ENCODE measurements at places on chromosomes 16 and 17.

GRCh38 chr17:80516171-80516932 lies 28.3 kb upstream of the RPTOR start:
- DNase-seq, result no peak

DNA sequence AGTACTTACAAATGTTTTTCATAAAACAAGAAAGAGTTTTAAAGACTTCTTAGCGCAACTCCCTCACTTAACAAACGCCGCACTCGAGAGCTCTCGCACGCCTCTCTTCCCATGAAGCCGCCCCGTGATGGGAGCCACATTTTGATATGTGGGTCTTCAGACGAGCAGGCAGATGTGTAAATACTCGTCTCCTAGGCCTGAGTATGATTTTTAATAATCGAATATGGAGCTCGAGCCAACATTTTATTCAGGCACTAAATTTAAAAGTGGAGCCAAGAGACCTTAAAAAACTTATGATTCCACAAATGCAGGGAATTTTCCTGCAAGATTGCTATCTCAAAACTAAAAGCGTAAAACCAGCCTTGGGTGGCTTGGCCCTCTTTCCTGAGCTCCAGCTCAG lies 55.4 kb downstream of the IRX6 start:
- no peak for DNase-seq

GRCh38 chr17:70882504-70882903 lies 713.2 kb downstream of the KCNJ2 start:
- DNase-seq, result no peak

DNA sequence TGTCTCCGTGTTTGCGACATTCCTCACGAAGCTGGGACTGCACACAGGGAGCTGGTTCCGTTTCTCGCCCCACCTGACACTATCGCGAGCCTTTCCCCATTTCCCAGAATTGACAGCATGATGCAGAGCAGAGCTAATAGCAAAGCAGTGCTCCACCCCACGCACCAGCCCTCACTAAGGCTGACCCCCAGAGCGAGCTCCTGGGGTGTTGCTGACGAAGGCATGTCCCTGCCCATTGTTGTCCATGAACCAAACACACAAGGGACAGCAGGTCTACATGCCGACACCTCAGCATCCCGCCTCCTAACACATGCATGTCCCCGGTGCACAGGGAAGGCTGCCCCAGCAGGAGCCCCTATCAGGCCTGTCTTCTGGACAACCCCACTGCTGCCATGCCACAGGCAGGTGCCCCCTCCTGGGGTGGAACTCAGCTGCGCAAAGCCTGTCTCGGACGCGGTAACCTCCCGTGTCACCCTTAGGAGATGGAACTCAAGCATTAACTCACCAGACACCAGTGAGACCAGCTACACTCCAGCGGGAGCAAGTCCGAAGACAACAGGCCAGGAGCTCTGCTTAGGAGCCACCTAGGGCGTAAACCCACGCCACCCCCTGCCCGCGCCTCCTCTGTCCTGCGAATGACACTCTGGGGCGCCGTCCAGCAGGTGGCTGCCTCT lies 16.9 kb upstream of the TRAP1 start:
- DNase-seq, result no peak

GRCh38 chr16:50547340-50548124 lies 664 bp upstream of the NKD1 start:
- DNase-seq, result no peak

DNA sequence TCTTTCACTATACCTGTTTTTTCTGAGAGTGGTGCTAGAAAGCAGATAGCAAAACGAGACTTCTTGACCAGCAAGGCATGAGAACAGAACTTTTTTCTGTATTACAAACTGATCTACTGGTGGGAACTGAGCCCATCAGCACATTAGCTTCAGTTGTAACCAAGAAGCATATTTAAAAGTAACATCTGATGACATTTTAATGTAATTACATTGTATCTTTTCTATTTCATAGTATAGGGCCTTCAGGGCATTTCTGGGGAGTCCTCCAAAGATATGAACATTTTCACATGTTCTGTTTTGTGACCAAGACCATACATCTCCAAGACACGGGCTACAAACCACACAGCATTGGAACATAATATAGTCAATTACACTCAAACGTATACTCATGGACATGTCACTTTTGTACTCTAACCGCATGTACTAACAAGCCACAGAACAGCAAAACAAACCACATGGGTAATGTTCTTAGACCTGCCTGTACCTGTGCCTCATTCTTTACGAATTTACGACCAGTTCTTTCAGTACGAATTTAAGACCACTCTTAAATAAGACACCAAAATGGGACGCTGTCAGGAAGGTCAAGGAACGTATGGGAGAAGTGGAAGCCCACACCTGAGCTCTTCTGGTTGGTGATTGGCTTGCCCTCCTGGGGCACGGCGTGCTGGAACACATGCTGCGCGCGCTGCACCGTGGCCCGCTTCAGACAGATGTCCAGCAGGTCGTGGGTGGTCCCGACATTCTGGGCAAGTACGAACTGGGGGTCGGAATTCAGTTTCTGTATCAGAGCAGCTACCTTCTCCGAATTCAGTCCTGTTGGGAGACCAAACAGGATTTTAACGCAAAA lies 825 bp downstream of the BLMH start:
- DNase-seq, result no peak

GRCh38 chr16:75382611-75383010 lies 50.7 kb downstream of the CFDP1 start:
- DNase-seq, result no peak

DNA sequence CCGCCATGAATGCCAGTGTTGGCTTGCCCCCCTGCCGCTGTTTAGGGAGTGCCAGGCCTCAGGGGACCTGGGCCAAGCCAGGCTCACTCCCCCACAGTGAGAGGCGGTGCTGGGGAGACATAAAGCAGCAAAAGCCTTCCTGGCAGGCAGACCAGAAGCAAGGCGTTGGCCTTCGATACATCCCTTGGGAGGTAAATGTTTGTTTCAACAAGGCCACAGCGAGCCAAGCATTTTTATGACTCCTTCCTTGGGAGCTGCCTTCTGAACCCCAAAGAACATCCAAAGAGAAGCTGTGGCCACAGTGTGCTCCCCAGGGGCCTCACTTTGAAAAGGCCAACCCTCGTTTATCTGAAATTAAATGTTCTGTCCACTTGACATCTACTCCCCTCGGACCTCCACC lies 119.7 kb upstream of the CIBAR2 start:
- no peak for DNase-seq

DNA sequence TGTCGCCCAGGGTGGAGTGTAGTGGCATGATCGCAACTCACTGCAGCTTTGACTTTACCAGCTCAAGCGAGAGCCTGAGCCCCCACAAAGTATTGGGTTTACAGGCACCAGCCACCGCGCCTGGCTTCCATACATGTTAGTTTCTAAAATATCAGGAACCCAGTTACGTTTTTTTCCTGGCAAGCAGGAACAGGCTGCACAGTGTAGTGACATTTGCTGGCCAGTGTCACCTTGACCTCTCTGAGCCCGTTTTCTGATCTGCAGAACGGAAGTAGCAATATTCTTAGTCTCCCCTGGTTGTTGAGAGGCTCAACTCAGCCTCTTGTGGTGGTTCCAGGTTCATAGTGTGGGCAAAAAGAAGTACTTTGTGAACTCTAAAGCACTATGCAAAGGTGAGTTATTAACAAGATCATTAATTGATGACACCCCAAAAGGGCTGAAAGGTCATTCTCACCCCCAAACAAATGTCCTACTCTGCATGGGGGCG lies 15.6 kb downstream of the IGF2BP1 start:
- no peak for DNase-seq

DNA sequence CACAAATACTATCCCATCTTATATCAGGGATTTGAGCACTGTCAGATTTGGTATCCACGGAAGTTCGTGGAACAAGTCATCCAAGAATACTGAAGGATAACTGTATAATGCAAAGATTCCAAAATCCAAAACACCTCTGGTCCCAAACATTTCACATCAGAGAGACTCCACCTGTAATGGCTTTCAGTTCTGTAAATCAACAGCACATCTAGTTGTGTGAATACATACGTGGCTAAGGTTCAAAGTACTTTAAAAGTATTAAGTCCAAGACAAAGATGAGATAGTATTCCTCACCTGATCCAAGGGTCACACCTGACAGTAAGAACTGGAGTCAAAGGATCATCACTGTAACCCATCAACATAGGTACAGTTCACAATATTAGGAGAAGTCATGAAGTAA lies 54.8 kb downstream of the KANSL1 start:
- no peak for DNase-seq

DNA sequence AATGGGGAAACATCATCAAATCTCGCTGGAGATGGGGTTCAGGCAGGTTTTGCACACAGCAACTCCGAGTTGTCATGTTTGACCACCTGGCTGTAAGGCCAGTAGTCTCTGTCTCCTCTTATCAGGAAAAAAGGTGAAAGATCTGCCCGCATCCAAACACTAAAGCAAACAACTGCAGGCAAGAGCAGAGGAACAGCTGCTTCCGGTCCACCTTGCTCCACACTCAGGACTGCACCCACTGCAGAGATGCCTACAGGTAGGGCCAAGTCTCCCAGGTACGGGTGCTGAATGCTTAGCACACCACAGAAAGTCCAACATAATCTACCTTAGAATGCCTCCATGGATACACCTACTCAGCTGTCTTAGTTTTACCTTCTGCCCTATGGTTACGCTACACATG lies 7.3 kb downstream of the TEX2 start:
- no peak for DNase-seq

DNA sequence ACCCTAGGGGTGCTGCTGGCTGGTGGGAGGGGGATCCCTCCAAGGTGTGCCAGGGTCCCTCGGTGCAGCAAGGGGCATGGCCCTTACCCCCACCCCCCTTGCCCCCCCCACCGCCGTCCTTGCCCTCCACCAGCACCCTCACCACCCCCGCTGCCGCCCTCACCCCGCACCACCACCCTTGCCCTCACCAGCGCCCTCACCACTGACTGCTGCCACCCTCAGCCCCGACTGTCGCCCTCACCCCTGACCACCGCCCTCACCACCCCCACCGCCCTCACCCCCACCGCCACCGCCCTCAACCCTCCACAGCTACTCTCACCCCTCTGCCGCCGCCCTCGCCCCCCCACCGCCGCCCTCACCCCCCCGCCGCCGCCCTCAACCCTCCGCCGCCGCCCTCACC lies 23.1 kb upstream of the ACSF3 start:
- no peak for DNase-seq

- DNase-seq, result no peak
Measured at GRCh38 chr16:85235991-85236817, 123.9 kb upstream of the CIBAR2 start.

DNA sequence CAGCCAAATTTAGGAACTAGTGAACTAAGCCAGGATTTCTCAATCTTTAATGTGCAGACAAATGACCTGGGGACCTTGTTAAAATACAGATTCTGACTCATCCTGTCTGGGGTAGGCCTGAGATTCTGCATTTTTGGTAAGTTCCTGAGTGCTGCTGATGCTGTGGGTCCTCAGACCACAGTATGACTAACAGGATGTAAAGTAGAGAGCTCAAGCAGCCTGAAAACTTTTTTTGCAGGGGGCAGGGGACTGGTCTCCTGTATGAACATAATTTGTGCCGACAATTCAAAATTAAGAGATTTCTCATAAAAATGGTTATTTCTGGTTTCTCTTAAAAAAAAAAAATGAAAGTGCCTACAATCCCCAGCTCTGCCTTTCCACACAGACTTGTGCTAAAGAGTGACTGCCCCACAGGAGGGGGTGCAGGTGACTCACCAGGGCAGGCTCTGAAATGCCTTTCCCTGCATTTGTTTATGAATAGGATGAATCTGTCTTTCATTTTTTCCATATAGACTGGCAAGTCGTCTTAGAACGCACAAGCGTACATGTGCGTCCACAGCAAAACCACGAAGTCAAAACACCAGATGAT lies 271.5 kb downstream of the PHKB start:
- DNase-seq, result no peak

GRCh38 chr17:2020721-2021120 lies 4.4 kb downstream of the RTN4RL1 start:
- no peak for DNase-seq

DNA sequence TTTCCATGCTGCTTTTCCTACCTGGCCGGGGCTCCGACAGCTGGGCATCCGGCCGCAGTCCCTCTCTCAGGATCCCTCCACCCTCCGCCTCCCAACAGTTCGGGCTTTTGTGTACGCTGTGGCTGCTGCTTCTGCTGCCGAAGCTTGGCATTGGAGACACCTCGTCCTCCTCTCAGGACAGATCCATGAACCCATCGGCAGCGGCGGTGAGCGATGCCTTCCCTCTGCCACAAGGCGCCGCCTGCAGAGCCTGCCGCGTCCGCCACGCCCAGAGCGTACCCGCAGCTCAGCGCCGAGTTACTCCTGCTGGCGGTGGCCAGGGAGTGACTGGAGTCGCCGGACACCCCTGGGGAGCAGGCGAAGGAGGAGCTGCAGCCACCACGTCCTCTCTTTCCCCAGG lies 2032.8 kb downstream of the TP53TG3F start:
- DNase-seq, result no peak

DNA sequence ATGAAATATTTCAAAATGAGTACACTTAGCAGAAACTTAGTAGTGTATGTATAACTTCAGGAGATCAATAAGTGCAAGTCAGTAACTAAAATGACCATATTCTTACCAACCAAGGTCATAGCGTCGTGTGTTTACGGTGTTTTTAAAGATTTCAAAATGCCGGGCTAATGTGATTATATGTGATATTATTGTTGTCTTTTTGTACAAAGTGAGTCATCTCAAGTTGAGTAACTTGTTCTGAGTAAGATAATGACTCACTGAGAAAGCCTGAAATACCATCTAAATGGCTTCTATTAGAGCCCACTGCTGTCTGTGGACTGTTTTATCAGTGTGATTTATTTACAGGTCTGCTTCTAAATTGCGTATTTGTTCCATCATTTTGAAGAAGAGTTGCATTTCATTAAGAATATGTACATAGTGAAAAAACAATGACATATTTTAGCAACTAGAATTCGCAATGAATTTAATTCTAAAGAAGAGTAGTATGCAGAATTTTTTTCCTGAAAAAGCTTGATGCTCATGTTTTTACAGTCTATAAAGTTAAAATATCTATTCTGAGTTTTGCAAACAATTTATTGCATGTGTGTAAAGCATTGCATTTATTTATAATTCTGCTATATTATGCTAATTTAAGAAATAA lies 12.7 kb downstream of the KRT12 start:
- no peak for DNase-seq

GRCh38 chr17:16425698-16426659 lies 10.6 kb downstream of the TRPV2 start:
- no peak for DNase-seq

DNA sequence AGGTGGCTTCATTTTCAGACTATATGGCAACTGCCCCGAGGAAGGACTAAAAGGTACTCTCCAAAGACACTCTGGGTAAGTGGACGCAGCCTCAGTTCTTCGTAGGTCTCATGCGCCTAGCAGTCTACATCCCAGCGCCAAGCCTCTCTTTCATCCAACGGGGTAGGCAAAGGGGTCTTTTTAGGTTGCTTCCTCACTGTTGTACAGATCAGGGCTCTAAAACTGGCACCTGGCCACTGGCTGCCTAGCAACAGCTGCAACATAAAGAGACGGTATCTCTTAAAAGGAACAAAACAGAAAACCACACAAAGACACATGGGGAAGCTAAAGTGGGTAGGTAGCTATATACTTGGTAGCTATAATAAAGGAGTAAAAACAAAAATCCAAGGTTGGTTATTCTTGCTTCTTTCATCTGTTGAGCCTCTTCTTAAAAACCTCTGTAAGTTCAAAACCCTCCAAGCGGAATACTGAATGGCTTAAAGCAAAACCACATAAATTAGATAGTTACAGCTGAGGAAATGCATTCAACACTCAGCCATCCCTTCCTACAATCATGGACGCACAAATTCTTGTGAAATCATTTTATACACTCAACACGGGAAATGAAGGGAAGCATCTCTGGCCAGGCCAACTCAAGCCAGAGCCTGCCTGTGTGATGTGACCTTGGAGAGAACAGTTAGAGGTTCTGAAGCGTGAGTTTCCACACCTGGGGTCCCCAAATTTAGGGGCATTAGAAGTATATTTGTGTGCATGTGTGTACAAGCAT lies 22.7 kb downstream of the CYTH1 start:
- DNase-seq, result no peak
